ENCODE measurements at places on chromosomes 7 and 10.

GRCh38 chr7:35524112-35524804, 170.7 kb downstream of the HERPUD2 start:
- DNase-seq: no peak

GRCh38 chr7:128352153-128352537, 8.4 kb upstream of the RBM28 start:
- peak; percentile 18 for DNase-seq

GRCh38 chr10:117339578-117339977, 35.7 kb downstream of the PDZD8 start:
- no peak for DNase-seq

- no peak for DNase-seq
These were observed 103.5 kb upstream of the RET start for GRCh38 chr10:42973411-42973810.

GRCh38 chr7:65966146-65966545, 15.9 kb downstream of the GUSB start:
- no peak for DNase-seq

DNA sequence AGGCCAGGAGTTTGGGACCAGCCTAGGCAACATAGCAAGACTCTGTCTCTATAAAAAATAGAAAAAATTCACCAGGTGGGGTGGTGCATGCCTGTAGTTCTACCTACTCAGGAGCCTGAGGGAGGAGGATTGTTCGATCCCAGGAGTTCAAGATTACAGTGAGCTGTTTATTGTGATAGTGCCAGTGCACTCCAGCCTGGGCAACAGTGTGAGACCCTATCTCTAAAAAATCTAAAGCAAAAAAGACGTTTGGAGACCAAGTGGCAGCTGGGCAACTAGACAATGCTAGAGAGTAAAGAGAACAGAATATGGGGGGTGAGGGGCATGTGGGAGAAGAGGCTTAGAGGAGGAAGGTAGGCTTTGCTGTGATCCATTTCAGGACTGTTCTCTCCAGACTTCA, 1.4 kb downstream of the PDSS1 start:
- DNase-seq: no peak

DNA sequence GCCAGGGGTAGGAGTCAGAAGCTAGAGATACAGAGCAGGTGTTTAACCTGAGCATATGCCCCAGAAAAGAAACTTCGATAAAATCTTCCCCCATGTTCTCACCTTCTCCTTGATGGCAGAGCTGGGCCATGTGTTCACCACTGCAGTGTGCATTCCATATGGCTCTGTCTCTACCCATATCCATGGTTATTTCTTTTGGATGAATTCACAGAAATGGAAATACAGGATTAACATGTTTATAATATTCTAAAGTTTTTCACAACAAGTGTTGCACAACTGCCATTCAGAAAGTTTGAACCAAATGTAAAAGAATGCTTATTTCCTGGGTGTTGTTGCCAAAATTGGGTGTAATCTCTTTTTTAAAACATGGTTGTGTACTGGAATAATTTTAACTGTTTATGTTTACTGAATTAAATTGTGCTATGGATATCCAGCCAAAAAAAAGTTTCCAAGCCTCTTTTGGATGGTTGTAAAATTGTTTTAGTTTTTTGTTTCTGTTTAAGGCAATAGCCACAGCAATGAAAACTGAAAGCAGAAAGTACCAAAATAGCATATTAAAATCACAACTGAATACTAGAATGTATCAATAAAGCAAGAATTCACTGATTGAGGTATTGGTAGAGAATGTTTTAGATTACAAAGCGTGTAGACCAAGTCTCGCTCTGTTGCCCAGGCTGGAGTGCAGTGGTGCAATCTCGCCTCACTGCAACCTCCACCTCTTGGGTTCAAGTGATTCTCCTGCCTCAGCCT, 19.9 kb upstream of the CCNY start:
- DNase-seq: no peak

- DNase-seq: no peak
These were observed 75.2 kb downstream of the WAPL start for GRCh38 chr10:86446440-86446839.

- DNase-seq: no peak
These were observed 83.8 kb downstream of the EBLN1 start for GRCh38 chr10:22133749-22134624.

DNA sequence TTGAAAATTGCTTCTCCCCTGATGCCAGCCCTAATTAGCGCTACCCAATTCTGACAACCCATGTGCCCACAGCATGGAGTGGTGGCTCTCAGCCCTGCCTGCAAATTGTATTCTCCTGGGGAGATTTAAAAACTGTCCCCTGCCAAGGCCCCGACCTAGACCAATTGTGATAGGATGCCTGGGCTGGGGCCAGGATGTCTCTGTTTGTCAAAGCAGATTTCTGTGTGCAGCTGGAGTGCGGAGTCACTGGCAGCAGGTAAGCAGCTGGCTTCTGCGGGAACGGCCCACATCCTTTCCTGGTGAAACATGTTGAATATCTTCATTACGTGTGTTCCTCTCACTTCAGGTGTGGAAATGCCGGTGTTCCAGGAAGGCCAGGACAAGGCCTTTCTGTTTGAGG, 238.6 kb downstream of the WDR37 start:
- DNase-seq: no peak

DNA sequence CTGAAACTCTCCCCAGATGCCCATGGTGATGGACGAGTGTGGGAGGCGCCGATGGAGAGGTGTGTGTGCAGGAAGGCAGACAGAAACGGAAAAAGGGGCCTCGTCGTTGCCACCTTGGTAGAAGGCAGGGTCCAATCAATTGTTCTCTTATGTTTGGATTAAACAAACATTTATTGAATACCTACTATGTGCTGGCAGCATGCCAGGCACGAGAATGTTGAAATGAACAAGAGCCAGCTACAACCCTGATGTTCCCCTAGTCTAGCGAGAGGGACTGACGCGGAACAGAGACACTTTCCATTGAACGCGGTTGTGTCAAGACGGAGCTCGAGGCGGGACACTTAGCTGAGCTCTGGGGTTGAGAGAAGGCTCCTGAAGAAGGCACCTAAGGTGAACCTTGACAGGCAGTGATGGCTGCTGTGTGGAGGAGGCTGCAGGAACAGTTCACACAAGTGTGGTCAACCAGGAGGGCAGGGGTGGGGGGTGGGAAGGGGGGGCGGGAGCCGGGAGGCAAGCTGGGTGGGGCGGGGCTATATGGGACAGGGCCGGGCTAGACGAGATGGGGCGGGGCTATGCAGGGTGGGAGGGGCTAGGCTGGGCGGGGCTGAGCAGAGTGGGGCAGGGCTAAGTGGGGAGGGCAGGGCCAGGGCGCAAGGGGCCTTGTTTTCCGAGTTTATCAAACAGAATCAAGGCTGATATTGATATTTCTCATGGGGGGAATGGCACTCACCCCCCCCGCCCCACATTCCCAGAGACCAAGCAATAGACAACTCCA, 181.0 kb downstream of the GATA3 start:
- no peak for DNase-seq

- no peak for DNase-seq
These were observed 98.4 kb upstream of the EEPD1 start for GRCh38 chr7:36054637-36055036.

GRCh38 chr7:130134106-130134636, 63.8 kb downstream of the KLHDC10 start:
- DNase-seq: no peak

- no peak for DNase-seq
These were observed 83.6 kb downstream of the DNAJC1 start for GRCh38 chr10:21919906-21920305.

- peak; percentile 35 for DNase-seq
These were observed 614 bp upstream of the IFIT2 start for GRCh38 chr10:89301232-89301631.

DNA sequence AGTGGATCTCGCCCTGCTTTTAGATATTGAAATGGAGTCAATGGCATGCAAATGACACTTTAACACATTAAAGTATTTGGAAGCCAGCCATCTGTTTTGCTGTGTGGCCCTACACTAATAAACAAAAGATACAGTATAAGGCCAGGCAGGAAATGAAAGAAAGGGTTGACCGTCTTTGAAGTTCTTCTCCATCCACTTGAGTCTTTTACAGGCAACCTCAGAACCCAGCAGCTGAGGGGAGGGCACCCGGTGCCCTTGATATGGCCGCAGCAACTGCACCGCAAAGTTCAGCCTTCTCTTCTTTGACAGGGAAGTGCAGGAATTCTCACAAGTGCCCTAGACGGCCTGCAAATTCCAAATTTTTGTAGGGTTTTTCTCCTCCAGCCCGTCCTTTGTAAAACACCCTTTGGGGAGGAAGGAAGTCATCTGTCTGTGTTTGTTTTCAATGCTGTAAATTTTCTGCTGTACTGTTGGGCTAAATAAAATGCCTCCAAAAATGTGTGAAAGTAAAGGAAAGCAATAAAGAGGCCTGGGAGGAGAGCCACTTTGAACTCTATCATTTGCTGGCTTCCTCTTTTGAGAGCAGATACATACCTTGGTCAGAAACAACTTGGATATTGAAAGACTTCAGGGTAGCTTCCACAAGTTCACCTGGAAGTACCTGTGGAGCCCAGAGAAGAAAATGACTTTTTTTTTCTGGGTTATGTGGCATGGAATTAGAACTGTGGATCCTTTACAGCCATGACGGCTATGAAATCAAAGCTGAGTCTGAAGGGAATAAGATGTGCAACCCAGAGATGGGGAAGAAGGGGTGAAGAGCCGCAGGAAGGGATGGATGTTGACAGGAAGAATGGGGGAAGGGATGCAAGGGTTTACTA, 3.6 kb downstream of the HOXA1 start:
- DNase-seq: no peak

DNA sequence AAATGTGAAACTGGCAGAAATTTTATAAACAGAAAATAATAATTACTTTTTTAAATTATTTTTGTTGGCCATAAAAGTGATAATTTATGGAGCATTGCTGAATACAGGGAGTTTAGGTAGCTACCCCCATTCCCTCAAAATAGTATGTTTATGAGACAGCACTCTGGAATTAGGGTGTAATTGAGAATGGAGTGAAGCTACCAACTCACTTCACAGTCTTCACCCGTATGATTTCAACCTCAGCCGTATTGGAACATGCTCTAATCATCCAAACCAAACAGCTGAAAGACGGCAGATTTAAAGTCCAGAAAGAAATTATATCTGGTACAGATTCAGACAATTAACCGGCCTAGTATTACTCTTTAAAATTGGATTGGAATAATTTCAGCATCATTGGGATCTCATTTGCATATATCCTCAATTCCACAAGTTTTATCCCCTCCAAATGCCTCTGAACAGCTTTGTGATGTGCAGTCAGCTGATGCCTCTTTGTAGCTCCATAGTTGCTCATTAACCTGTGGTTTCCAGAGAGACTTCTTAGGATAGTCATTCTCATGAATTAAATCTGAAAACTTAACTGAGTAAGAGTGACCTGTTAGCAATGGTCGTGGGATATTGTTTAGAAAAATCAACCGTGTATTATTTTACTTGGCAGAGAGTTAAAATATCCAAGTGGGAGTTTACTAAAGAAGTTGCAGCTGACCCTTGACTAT, 59.1 kb upstream of the GJD4 start:
- DNase-seq: no peak

All from CD4-positive, alpha-beta T cell treated with Interleukin-12 subunit alpha and Interleukin-12 subunit beta, for 1 hour (primary cell).